ENCODE measurements at places on chromosomes 16 and 17.

DNA sequence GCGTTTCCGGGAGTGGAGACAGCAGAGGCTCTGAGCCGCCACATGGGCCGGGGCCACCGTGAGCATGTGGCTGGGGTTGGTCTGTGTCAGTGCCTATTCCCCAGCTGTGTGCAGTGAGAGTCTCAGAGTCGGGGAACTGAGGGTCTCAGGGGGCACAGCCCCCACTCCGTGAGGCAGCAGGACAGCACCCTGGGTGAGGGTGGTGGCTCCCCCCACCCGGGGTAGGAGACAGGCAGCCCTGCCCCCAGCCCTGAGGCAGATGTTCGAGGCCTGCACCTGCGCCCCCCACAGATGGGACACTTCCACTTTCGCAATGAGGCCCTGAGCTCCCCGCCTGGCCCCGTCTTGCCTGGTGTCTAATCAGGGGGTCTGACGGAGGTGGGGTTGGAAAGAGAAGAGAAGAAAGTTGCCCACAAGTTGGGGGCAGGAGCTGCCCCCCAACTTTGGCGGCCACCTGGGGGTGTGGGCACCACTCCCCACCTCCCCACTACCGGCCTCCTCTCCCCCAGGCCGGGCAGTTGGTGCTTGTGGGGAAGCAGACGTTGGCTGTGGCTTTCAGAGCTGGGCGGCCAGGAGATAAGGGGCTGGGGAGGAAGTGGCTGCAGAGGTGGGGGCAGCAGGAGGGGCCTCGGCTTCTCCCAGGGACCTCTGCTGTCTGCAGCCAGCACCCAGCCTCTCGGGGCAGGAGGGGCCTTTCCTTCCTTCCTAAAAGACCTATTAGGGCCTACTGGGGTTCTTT lies 1.8 kb upstream of the CBFA2T3 start:
- no peak for DNase-seq

DNA sequence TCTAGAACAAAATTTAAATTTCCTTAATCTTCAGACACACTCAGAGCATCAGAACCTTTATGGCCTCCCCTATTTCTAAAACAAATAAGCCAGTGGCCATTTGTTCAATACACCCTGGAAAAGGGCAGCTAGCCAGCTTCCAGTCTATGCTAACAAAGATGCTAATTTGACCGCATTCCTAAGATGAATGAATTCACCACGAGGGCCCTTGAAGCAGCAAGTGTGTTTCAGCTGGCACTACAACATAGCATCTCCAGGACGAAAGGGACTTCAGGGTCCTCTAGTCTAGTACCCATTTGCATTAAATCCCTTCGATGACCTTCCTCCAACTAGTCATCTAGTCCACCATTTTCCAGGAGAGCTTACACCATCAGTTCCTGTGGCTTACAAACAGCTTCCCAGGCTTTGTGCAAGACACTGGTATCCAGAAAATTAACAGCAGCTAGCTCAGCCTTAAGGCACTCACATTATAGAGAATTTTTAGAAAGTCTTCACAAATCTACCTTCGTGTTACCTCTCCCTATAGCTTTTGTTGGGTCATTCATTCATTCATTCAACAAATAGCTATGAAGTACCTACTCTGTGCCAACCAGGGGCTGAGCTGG lies 10.9 kb downstream of the KRT37 start:
- no peak for DNase-seq

GRCh38 chr17:83106913-83107655 lies 27.7 kb downstream of the METRNL start:
- DNase-seq: no peak

DNA sequence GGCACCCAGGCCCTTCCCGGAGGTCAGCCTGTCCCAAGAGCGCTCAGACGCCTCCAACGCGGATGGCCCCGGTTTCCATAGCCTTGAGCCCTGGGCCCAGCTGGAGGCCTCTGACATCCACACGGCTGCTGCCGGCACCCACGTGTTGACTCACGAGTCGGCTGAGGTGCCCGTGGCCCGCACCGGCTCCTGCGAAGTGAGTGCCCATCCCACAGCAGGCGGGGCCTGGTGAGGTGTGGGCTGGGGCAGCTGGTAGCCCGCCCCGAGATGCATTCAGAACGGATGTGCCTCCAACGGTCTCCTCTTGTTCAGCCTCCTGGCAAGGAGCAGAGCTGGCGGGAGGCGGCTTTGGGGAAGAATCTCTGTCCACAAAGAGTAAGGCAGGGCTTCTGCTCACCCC lies 2.7 kb downstream of the WDR90 start:
- DNase-seq: no peak

DNA sequence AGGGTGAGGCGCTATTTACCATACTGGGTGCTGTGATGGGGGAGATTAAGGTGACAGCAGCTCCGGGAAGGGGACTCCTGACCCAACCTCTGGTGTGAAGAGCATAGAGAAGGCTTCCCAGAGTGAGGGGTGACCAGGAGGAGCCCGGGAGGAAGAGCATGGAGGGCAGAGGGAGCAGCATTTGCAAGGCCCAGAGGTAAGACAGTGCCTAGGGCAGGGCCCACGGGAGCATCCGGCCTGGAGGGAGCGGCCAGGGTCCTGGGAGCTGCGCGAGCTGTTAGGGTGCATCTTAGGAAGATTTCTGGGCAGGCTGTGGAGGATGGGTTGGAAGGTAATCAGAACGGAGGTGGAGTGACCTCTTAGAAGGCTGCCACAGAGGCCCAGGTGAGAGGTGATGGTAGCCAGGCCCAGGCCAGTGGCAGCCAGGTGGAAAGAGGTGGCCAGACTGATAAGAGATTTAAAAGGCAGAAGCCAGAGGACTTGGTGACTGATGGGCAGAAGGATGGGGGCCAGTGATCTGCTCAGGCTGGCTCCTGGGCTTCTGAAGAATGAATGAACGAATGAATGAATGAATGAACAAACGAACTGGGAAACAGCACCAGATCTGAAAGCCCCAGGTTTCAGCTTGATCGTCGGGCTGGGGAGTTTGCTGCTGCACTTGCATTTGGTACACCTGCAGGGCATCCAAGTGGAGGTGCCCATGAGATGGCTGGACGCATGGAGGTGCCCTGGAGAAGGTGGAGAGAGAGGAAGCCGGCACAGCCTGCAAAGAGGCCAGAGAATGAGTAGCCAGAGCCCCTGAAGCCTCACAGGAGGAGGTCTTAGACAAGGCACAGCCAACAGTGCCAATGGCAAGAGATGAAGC lies 13.0 kb upstream of the TMEM92 start:
- DNase-seq: no peak

- no peak for DNase-seq
These were observed 15.4 kb downstream of the USP6 start for GRCh38 chr17:5131146-5131715.

All from stimulated activated CD4-positive, alpha-beta T cell treated with anti-CD3 and anti-CD28 coated beads, Interleukin-4, amount 100 ng/mL, for 1 hour (primary cell).